Renal cortical epithelial cell (primary cell): ENCODE measurements at places on chromosomes 7 and 10. TPM values are rescaled to one million over a fixed set of nuclear protein-coding genes. Genes with fewer than 3 reads are reported as not detected.
A peak's percentile ranks its signal among the peaks of the same experiment; 100 is the strongest.

DNA sequence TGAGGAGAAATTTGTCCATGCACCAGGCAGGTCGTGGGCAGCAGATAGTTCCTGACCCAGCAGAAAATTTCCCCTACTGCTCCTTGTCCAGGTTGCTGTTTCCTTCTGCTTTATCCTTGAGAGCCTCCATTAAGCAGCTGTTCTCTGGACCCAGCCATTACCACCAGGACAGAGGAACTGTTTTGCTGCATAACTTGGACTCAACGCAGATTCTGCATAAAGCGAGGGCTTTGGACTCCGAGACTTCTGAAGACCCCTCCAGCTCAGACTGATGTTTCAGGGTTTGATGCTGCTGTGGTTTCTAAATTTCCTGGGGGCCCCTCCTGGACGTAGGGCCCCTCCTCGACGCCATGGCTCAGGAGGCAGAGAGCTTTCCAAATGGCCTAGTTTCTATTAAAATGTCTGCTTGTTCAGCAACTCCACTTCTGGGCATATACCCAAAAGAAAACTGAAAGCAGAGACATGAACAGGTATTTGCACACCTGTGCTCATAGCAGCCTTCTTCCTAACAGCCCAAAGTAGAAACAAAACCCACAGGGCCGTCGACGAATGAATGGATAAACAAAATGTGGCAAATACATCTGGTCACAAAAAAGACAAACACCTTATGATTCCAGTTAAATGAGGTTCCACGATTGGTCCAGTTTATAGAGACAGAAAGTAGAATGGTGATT is 28.3 kb upstream of the LMTK2 start:
- DNase-seq = no peak

DNA sequence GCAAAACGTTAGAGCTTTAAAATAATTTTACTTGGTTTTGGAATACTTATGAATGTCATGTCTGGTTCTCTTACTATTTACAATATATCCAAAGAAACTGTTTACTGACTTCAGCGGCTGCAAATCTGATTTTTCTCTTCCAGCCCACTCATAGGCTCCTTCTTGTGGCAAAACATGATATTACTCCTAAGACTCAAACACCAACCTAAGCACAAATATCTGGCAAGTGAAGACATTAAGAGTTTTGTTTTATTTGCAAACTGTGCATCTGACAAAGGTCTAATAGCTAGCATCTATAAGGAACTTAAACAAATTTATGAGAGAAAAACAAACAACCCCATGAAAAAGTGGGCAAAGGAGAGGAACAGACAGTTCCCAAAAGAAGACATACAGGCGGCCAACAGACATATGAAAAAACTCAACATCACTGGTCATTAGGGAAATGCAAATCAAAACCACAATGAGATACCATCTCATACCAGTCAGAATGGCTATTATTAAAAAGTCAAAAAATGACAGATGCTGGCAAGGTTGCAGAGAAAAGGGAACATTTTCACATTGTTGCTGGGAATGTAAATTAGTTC is 20.3 kb upstream of the GJC3 start:
- peak; percentile 5 for DNase-seq

DNA sequence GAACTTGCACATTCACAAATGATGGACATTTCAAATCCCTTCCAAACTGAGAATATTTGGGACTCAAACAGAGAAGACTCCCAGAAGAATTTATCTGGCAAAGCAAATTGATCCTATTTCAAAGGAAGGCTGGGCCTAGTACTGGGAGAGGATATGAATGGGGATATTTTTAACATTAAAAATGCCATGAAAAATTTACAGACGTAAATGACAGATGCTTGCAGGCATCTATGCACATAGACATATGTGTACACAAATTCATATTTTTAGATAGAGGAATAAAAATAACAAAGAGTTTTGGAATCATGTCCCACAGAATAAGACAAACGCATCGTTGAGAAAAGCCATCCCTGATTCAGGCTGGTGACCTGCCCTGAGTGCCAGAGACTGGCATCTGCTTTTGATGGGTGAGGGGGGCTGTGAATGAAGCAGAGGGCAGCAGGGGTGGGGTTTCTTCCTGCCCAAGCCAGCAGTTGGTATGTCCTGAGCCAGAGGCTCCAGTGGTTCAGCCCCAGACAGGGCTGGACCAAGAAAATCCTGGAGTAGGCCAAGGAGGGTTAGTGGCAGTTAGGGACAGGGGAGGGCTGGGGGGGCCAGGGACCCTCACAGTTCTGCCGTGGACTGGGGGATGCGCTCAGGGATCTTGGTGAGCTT is 138.5 kb downstream of the SLIT1 start:
- DNase-seq = no peak

SH2D4B gene
- total RNA-seq = under 0.01 TPM in 1 of 2 replicates, not detected in the other

- DNase-seq = peak; percentile 79
These were observed 10.3 kb upstream of the GLI3 start for GRCh38 chr7:42247301-42247700.
